Stimulated activated CD4-positive, alpha-beta T cell treated with anti-CD3 and anti-CD28 coated beads, Interleukin-1b, Interleukin-23, amount 100 ng/mL, for 4 hours (primary cell): ENCODE measurements at places on chromosomes 4 and X.

DNA sequence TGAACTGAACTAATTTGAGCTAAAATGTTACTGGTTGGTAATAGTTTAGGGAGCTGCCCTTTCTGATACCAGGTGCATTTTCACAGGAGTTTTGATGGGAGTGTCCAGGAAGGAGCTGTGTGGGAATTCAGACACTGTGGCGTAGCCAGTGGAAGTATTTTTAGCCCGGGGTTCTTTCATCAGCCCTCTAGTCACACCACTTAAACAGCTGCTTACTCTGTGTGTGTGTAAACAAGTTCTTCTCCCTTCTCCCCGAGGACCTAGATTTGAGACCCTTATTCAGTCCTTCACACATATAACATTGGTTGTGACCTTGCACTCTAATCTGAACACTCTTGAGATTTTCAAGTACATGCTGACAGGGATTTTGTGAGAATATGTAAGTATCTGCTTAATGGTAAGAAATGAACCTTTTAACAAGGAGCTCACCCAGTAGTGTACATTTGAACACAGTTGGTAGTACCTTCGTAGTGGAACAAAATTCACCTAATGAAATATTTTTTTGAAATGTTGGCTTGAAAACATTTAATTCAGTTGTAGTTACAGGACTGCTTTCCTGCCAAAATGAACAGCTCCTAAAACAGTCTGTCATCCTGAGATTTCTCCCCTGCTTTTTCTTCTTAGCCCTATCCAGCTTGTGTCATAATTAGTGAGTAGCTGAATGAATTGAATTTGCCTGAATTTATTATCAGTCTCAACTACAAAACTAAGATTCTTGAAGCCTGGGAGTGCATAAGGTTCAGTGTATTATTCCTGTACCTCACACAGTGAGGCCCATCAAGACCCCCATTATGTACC, 61.8 kb downstream of the BMPR1B start:
- no peak for DNase-seq

DNA sequence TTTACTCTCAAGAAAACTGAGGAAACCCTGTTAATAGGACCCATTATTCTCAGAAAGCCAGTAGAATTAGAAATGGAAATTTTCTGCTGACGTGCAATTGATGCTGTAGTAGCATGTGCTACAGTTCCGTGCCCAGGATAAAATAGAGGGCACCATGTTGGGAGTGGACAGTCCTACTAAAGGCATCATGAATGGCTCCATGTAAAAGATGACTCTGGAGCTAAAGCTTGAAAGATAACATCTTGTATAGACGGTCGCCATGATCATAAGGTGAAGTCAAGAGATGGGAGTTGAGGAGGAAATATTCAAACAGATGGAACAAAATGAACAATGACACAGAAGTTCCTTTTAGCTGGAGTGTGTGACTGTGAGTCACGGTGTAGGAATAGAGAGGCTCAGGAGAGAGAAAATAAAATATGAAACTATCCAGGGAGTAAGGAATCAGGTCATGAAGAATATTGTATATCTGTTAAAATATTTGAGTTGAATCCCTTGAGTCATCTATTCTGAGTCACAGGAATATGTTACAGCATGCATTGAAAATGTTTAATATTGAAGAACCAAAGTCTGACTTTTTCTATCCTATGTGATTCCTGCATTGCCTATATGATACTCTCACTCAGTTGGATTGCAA, 31.8 kb downstream of the ANXA10 start:
- no peak for DNase-seq

- DNase-seq: no peak
These were observed 77.1 kb downstream of the TBCK start for GRCh38 chr4:106238820-106239420.

- no peak for DNase-seq
These were observed 49.0 kb upstream of the ZNF157 start for GRCh38 chrX:47321386-47321785.

- DNase-seq: no peak
These were observed 10.5 kb downstream of the FGB start for GRCh38 chr4:154573190-154573870.

- DNase-seq: no peak
These were observed 51.6 kb upstream of the STOX2 start for GRCh38 chr4:183853548-183853940.

DNA sequence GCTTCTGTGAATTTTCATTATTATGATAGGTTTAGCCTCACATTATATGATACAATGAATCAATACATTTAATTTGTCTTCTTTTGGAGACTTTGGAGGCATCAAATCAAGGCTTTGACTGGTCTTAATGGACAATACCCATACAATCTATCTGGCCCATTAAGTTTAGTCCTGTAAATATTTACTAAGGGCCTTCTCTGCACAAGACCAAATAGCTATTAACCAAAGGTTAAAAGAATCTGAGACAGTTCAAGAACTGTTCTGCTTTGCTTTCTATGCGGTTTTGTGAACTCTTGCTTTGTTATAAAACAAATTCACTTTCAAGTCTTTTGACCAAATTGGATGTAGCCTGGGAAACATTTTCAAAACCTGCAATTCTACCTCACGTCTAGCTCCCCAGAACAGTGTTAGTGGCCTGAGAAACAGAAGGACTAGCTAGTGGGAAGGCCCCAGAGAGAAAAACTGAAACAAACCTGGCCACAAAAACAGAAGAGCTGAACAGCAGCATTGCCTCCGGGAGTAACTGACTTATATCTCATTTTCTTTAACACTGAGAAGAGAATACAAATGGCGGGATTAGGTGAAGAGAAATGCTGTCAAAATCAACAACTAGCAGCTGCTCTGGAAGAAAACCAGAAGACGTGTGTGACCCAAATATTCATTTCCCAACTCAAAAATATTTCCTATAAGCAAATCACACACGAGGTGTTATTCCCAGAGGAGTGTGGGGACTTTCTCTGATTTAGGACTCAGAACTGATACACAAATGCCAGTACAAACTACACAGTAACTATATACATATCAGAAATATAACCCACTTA, 548 bp downstream of the TLR1 start:
- no peak for DNase-seq

GRCh38 chrX:150582338-150582948, 14.0 kb downstream of the MTM1 start:
- DNase-seq: no peak

GRCh38 chr4:183241322-183241640, 78.8 kb downstream of the CLDN22 start:
- DNase-seq: no peak

DNA sequence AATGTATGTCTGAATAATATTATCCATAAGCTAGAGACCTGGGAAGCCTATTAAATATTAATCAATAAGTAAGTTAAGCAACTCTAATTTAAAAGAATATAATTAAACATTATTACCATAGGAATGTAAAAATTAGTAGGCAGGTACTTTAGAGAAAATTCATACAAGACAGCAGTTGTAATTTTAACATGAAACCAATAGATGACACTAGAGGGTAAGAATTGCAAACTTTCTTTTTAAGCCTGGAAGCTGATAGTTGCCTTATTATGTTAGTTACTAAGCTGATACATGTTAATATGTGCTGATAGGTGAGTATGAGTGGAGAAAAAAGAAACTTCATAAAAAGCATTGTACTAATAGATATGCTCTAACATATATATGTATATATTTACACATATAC, 1157.4 kb downstream of the FAM133A start:
- no peak for DNase-seq

DNA sequence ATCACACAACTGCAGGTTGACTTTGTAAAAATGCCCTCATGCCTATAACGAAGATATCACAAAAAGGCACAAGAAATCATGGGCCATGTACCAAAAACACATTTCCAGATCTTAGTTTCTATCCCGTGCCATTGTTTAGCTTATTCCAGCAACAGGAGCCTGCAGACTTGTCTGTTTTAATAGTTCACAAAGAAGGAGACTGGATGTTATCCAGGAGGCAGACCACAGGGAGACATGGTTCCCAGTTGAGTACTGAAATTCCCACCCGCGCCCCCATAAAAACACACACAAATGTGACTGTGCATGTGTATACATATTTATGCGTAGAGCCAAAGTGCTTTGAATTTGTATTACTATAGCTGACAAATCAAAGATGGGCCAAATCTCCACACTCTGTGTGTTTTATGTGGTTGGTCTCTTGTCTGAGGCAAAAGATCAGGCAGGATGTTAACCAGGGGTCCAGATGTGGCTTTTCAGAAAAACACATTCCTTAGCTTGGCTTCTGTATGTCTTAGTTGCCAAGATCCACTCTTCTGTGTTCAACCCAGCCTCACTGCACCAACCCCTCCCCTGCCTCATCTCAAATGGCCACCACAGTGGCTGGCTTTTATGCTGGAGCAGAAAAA, 469.2 kb upstream of the DIPK2B start:
- DNase-seq: no peak

DNA sequence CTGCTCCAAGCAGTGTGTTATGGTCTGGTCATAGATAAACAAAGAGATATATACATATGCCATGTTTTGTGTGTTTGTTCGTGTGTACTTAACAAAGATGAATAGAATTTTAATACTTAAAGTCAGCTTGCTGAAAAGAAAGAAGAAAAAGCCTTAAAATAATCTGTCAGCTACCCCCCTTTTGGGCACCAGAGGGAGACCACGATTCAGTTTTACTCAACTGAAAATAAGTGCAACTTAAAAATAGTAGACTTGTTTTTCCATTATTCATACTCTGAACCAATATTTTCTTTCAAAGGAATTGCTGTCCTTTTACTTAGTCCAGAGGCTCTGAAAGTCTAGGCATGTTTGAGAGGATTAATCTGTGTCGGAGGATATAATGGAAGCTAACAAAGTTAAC, 181.7 kb upstream of the AGTR2 start:
- no peak for DNase-seq

DNA sequence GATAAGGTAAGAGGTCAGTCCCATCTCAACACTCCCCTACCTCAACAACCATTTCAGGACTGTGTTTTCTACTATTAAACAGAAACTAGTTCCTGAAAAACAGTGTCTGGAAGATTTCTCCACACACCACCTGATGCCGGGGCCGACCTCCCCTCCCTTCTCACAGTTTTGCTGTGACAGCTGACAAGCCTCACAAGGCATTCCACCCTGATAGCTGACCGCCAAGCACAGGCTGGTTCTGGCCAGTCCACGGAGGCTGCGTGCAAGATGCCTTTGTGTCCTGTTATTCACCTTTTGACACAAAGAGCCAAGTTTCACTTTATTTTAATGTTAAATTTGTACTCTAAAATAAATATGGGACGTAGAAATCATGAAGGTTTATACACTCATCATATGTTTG, 758.6 kb downstream of the PDHA2 start:
- DNase-seq: no peak

DNA sequence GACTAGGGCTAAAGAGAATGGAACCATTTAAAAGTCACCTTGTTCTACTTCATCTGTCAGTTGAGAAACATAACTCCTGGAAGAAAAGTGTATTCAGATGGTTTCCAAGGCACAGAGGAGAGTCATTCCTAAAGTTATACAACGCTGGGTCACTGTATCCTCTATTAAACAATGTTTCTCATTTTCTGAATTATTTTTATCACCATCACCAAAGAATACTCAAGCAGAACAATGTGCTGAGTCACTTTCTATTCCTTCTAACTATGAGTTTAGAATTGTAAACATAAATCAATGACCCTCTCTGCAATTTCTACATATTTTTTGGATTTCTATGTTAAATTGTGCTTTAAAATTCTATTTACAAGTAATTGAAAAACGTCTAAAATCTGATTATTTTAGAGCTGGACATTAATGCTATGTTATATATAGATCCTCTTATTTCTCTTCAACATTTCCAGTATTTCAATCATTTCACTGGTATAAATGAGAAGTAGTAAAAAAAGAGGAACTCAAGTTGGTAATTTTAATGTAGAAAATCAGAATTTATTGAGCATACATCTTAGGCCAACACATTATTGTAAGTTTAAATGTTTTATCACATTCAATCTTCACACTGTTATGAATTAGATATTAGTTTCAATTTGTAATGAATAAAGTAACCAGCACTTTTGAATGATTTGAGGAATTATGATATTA, 7.5 kb downstream of the DTHD1 start:
- DNase-seq: no peak

- no peak for DNase-seq
These were observed 14.7 kb downstream of the CXCR3 start for GRCh38 chrX:71603618-71604017.

GRCh38 chrX:964831-965416, 247.5 kb downstream of the CRLF2 start:
- DNase-seq: no peak

DNA sequence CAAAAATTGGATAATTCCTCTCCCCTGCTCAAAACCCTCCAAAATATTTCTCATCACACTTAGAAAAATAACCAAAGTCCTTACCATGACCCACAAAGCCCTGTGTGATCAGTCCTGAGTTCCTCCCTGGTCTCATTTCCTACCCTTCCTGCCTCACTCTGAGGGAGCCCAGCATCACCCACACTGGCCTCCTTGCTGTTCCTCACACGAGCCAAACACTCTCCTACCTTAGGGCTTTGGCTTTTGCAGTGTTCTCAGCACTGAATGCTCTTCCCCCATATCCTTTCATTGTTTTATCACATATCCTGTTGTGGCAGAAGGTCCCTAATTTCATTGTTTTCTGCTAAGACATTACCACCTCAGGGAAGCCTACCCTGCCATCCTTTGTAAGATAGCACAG, 12.2 kb downstream of the MGAT4D start:
- no peak for DNase-seq

DNA sequence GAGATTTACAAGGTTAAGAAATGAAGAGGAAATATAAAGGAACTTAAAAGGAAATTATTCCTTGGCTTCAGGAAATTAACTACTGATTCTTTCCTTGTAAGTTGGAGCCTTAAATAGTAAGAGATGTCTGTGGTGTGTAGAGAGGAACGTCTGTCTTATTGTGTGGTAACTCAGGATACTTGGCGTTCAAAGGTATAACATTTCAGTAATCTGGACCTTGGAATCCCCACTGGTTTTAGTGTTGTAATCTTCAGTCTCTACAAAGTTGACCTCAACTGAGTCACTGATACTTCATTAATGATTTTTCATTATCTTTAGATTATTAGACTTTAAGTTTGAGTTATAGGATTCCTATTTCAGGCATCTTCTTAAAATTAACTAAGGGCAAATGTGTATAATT, 79.1 kb upstream of the LSM6 start:
- no peak for DNase-seq

DNA sequence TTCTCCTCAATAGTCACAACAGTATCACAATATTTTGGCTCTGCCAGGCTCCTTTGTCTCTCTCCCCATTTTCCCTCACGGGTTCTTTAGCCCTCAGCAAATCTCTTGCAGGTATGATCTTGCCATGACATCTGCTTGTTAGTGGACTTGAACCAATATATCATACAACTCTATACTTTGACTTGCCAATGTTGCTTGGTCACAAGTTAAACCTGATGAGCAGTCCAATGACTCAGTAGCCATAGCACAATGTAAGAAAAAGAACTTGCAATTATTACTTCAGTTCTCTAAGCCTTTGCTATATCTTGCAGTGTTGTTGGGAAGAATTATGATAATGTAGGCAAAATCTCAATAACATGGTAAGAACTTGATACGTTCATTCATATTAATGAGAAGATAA, 174.6 kb upstream of the NRK start:
- DNase-seq: no peak

- DNase-seq: no peak
These were observed 74.7 kb upstream of the TBL1X start for GRCh38 chrX:9390121-9390520.
